Stimulated activated CD4-positive, alpha-beta T cell treated with anti-CD3 and anti-CD28 coated beads, Interleukin-4, amount 100 ng/mL, for 1 hour (primary cell): ENCODE measurements at places on chromosomes 1 and 21.

GRCh38 chr1:7852804-7853683 lies at the start of gene UTS2:
TSS of gene UTS2 (minus strand) at chr1:7853065. CDS start at chr1:7853003, 62 bp downstream.
- DNase-seq: no peak

GRCh38 chr1:231958448-231958847 lies 331.9 kb downstream of the DISC1 start:
- no peak for DNase-seq

DNA sequence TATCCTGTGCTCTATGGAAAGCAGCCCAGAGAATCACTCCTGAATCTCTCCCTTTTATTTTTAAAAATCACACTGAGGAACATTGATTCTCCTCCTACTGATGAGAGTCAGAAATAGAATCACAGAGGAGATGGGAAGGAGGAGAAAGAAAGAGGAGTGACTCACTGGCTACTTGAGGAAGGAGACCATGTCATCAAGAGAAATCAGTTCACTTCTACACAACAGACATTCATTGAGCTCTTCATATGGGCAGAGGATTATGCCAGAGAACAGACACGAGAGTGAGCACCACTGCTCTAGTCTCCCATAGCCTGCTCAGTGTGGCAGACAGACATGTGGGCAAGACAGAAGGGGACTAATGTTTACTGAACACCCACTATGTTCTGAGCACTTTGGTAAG lies 44.2 kb downstream of the RAB3B start:
- DNase-seq: no peak

DNA sequence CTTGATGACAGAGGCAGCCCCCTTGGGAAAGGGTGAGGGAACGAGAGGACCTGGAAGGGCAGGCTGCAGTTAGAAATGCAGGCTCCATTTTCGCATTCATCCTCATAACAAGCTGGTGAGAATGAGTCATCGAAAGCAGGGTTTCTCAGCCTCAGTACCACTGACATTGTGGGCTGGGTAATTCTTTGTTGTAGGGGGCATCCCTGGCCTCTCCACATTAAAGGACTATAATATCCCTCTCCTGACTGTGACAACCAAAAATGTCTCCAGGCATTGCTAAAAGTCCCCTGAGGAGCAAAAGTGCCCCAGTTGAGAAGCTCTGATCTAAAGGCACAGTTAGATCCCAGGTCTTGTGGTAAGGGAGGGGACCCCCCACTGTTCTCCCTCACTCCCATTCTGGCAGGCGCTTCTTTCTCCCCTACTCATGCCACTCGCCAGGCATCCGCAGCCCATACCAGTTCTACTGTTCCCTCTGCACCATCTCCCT lies 20.4 kb downstream of the KCNN3 start:
- no peak for DNase-seq

DNA sequence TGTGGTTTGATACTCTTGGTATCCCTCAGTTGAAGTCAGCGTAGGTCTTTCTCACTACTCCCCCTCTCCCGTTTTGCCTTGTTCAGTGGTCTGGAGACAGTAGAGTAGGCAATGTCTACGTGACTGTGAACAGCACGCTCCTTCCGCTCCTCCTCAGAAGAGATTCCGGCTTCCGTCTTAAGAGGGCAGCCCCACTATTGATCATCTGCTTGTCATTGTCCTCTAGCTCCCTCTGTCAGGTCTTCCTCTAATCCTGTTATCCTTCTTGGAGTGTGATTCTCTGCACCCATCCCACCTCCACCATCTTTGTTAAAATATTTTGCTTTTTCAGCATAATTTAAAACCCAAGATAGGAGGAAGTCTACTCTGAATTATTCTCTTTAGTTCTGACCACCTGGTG lies 129.9 kb upstream of the KCNK2 start:
- DNase-seq: no peak

DNA sequence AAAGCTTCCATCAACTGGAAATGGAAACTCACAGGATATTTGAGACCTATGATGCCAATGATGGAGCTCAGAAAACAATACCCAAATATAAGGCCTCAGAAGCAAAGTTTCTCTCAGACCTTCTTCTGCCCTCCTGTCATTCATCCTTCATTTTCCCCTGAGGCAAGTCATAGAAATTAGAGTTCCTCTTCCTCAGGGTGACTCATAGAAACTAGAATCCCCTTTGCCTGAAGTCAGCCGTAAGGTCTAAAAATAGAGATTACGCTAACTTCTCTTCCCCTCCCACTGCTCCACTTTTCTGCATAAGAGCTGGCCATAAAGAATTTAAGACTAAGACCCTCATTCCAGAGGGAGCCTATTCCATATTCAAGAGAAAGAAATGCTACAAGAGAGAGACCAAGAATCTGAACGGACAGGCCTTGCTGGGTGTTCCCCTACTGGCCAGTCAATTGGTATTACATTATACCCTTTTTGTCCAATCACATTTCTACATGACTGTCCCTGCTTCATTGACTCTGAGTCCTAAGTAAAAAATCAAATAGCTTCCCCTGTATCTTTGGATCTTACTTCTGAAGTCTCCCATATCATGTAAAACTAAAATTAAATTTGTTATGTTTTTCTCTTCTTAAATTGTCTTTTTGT lies 994.9 kb downstream of the ADGRL2 start:
- no peak for DNase-seq

- DNase-seq: no peak
Observed at GRCh38 chr21:26453267-26453666, 119.8 kb downstream of the CYYR1 start.

- no peak for DNase-seq
Observed at GRCh38 chr1:9167638-9168037, 38.7 kb upstream of the GPR157 start.

DNA sequence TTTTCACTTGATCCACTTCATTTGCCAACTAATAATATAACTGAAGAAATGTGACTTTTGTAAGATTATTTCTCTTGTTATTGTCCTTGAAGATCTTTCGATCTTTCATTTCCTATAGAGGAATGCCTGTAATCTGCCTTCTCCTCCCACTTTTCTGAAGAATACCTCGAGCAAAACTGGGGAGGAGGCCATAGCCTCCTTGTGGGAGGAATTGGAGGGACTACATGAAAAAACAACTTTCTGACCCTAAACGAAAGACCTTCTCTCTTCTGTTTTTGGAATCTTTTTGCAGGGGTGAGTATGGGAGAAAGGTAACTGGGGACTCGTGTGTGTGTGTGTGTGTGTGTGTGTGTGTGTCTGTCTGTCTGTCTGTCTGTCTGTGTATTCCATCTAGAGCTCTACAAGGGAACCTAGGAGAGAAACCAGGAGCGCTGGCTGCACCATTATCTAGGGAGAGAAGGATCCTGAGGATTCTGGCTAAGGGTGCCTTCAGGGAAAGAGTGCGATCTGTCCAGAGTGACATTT lies 32.4 kb upstream of the MAB21L3 start:
- DNase-seq: no peak

- no peak for DNase-seq
Observed at GRCh38 chr1:206863266-206863665, 2.2 kb upstream of the IL20 start.

GRCh38 chr1:24384251-24385090 lies 29.1 kb downstream of the STPG1 start:
- DNase-seq: peak; percentile 40

DNA sequence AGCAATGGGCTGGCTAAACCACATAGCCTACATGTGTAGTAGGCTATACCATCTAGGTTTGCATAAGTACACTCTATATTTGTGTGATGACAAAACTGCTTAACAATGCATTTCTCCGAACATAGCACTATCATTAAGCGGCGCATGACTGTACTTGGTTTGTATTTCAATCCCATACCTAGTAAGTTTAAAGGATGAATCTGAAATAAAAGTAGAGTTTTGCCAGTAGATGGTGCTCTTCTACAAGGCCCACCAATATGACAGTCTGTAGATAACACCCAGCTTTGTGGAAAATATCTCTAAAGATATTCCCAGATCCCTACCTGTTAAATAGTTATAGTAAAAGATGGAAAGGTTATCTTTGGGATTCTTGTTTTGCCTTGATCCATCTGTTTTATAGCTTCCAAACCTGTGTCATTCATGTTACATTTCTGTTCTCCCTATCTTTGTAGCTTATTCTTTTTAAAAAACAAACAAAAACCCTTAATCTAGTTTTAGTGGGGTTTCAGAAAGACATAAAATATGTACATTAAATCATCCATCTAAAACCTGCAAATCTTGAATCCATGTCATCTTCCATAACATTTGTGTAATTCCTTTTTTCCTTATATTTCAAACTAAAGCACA lies 33.9 kb upstream of the ASPM start:
- DNase-seq: no peak

DNA sequence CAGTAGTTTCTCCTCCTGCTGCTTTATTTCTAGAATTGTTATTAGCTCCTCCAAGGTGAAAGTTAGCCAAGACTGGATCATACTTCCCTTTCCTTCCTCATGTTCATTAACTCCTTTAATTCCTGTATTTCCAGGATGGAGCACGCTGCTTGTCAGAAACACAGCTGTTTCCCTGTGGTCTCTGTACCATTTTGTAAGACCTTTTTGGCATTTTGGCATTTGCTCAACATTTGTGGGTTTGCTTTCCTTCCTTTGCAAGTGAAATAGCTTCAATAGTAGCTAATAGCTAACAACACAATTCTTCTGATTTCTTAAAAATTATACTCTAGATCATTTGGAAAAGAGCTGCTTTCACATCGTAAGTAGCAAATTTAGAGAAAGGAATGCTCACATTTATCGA lies 44.3 kb upstream of the HPDL start:
- no peak for DNase-seq

GRCh38 chr1:201816309-201816854 lies 12.6 kb upstream of the IPO9 start:
- DNase-seq: no peak

DNA sequence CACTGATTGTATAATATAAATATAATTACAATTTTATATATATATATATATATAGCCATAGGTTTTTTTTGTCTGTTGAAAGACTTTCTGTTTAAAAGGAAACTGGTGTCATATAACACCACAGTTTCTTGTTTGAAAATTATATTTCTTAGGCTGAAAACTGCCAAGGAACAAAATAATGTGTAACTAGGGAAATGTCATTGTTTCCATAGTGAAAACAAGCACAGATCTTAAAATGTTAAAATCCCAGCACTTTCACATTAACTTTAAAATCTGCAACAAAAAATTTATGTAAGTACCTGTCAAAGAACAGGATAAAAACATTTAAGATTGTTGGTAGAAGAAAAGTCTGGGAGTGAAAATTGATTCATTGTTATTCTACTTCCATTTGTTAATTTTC lies 104.2 kb downstream of the ATP6V1G3 start:
- no peak for DNase-seq
